ENCODE measurements at places on chromosomes 3 and 15.

- DNase-seq: peak; percentile 64
Measured at GRCh38 chr3:43153216-43154083, 47.6 kb upstream of the POMGNT2 start.

GRCh38 chr3:100647657-100648056, 38.3 kb downstream of the ADGRG7 start:
- DNase-seq: no peak

DNA sequence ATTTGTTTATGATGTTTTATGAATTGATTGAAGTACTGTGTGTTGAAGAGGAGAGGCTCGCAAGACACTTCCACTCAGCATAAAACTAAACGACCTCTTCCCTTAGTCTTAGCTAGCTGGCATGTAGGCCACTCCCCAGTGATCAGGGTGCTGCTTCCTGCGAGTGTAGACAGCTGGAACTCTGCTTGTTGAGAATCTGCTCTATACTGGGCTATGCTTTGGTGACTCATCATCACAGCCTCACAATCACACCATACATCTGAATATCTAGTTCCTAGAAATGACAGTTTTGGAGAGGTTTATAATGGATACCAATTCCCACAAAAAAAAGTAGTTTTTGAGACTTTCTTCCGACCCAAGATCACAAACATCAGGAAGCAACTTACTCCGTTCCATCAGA, 1.5 kb upstream of the SLC24A5 start:
- DNase-seq: no peak

- DNase-seq: no peak
Measured at GRCh38 chr3:179174316-179174715, 26.2 kb downstream of the PIK3CA start.

GRCh38 chr3:140736863-140737460, 59.1 kb downstream of the TRIM42 start:
- no peak for DNase-seq

DNA sequence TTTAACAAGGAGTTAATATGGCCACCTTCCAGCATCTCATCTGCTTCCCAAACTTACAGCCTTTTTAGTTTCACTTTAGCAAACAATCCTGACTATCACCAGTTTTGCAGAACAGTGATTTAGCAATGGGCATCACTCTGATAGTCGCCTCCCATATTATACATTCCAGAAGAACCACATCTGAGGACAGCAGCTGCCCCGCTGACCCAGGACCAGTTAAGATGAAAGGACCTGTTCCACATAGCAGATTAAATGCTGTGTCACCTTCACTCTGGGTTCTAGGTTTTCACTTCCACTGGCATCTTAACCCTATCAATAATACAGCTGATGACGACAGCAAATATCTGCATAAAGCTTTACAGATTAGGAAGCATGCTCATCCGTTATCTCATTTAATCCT, 99.8 kb downstream of the TRIM69 start:
- no peak for DNase-seq

GRCh38 chr15:66779331-66780009, 77.4 kb downstream of the SMAD6 start:
- DNase-seq: no peak

DNA sequence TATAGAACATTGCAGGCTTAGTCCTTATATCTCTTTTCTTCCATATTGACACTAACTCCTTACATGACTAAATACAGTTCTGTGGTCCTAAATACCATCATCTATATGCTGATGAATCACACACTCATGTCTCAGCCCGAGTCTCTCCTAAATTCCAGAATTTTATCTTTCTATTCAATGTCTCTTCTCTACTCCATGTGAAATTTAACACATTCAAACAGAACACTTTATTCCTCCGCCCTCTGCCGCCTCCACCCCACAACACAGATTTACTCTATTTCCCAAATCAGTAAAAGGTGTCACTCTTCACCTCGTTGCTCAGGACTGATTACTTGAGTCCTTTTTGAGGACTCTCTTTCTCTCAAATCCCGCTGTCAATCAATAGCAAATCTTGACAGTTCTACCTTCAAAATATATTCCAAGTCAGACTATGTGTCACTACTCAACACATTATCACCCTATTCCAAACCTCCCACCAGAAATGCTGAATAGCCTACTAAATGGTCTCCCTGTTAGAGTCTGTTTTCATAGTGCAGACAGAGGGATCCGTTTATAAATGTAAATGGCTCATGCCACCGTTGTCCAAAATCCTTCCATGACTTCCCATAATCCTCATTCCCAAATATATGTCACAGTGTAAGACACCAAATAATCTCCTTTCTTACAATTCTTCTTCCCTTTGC, 230.3 kb downstream of the FGF12 start:
- no peak for DNase-seq

DNA sequence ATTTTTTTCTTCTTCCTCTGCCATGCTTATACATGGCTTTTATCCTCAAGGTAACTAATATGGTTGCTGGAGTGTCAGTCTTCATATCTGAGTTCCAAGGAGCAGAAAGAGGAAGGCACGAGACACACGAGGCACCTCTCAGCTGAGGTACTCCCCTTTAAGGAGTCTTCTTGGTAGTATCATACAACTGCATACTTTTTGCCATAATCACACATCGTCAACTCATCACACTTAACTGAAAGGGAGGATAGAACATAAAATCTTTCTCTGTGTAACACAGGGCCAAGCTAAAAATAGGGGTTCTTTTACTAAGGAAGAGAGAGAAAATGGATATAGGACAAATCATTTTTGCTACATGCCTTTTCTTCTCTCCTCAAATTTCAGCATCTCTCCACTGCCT, 104.2 kb downstream of the OXSM start:
- no peak for DNase-seq

- no peak for DNase-seq
Measured at GRCh38 chr15:31840849-31841476, 189.4 kb upstream of the CHRNA7 start.

DNA sequence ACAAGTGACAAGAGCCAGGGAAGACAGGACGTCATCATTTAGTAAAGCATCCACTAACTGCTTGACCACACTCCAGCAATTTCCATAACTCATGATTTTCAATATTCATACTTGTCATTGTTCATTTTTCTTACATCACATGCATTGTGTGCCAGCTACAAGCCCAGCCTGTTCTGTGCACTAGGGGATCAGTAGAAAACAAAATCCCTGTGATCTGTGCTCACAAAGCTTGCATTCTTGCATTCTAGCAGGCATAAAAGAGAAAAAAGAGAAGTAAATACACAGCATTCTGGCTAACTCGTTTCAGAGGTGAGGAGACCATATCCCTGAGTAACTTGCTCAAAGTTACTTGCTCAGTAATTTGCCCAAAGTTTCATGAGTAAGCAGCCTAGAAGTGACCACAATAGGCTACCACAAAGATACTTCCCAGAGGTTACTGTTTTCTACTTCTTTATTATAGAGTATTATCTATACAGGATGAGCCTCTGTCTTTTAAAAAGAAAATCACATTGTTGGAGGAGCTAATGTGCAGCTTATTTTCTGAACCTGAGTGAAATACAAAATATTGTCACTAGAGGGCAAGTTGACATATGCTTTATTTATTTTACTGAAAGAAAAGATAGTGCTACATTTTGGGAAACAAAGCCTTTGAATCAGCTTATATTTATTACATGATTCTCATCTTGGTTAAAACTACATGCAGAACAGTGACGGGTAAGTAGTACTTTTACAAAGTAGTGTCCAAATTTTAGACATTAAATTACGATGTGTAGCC, 701.4 kb upstream of the LMCD1 start:
- DNase-seq: no peak

DNA sequence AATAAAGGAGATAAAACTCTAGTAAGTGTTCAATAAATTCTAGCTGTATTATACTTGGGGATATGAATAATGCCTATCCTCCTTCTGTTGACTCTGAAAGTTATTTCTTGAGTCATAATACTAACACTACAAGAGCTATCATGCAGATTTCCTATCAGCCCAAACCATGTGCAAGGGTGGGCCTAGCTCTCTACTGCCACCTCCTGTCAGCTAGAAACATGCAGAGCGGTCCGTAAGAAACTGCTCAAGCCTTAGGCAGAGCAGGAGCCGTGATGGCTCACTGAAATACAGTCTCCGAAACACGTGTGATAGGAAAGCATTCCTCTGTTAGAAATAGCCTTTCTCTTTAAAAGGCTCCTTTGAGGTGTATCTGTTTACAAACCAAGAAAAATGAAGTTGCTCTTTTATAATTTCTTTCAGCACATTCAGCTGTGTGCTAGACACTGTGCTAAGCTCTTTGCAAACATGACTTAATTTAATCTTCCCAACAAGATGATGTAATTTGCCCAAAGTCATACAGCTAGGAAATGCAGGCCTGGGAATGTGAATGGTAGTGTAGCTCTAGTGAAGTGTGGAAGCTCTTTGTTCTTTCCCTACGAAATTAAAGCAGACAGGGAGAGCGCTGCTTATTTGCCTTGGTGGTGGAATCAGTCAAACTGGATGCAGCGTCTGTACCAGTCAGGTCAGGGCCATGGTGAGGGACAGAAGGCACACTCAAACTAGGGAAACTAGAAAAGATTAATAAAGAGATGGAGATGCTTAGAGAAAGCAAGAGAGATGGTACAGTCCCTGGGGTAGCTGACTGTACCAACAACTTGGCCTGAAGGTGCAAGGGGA, 43.1 kb downstream of the MTHFS start:
- DNase-seq: peak; percentile 85

GRCh38 chr3:57007521-57008460, 52.7 kb upstream of the SPATA12 start:
- peak; percentile 75 for DNase-seq

DNA sequence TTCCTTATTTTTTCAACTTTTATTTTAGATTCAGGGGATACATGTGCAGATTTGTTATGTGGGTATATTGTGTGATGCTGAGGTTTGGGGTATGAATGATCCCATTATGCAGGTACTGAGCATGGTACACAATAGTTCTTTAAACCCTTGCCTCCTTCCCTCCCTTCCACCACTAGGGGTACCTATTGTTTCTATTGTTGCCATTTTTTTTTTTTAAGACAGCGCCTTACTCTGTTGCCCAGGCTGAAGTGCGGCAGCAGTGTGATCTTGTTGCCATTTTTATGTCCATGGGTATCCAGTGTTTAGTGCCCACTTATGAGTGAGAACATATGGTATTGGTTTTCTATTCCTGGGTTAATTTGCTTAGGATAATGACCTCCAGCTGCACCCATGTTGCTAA, 117.3 kb upstream of the FAM3D start:
- no peak for DNase-seq

DNA sequence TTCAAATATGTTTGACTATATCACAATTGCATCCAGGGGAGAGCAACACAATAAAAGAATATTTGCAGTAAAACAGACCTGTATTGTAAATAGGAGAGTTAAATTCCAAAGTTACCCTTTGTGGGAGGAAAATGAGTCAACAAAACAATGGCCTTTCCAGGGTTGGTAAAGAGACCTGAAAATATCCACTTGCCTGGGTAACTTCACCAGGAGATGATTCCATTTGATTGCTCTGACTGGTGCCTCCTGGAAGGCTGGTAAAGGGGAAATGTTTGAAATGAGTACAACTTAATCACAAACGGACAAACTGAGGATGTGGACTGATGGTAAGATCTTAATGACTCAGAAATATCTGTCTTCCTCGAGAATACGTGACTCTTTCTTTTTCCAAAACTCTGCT, 43.6 kb upstream of the SRGAP3 start:
- no peak for DNase-seq

DNA sequence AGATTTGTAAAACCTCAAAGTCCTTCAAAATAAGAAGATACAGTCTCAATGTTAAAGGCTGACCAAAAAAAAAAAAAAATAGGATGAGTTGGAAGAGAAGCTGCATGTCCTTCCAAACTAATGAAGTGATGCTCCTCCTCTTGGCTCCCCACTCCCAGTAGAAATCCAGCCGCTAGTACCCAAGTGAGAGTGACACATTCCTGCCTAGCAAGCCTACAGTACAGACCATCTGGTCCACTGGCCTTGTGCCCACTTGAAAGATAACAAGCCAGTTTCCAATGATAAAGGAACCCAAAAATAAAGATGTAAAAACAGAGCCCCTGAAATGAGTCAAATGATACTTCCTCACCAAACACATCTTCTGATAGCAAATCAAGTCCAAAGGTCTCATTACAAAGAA, 258.7 kb upstream of the NSMCE3 start:
- DNase-seq: no peak

DNA sequence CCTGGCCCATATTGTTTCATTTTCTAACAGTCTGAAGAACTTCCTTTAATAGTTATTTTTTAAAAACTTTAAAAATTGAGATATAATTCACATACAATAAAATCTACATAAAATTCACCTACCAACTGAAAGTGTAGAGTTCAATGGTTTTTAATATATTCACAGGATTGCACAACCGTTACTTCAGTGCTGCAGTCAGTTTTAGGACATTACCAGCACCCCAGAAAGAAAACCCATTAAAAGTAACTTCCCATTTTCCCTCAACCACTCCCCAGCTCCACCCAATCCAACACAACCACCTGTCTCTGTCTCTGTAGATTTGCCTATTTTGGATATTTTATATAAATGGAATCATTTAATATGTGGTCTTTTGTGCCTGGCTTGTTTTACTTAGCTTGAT, 29.6 kb downstream of the MGA start:
- no peak for DNase-seq

DNA sequence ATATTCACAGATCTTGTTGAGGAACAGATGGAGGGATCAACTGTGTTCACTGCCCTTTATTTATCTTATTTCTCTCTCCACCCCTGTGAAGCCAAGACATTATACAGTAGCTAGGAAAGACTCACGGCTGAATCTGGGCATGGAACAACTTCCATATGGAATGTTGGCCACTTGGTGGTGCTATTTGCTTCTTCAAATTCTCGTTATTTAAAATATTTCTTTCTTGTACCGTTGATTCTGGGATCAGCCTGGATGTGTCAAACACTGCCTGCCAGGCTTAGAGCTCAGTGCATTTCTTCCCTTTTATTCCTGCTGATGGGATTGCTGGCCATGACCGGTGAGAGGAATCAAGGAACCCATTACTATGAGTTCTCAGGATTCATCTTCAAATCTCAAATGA, 17.5 kb upstream of the GASK1A start:
- DNase-seq: peak; percentile 53

GRCh38 chr3:51137715-51138114, 247.4 kb upstream of the MANF start:
- no peak for DNase-seq

- peak; percentile 15 for DNase-seq
Measured at GRCh38 chr3:11522398-11522715, 121.4 kb downstream of the VGLL4 start.

Data from HFFc6 (cell line).